ENCODE measurements at places on chromosomes 16 and 17. TPM values are rescaled to one million over a fixed set of nuclear protein-coding genes. Genes with fewer than 3 reads are reported as not detected.

DNA sequence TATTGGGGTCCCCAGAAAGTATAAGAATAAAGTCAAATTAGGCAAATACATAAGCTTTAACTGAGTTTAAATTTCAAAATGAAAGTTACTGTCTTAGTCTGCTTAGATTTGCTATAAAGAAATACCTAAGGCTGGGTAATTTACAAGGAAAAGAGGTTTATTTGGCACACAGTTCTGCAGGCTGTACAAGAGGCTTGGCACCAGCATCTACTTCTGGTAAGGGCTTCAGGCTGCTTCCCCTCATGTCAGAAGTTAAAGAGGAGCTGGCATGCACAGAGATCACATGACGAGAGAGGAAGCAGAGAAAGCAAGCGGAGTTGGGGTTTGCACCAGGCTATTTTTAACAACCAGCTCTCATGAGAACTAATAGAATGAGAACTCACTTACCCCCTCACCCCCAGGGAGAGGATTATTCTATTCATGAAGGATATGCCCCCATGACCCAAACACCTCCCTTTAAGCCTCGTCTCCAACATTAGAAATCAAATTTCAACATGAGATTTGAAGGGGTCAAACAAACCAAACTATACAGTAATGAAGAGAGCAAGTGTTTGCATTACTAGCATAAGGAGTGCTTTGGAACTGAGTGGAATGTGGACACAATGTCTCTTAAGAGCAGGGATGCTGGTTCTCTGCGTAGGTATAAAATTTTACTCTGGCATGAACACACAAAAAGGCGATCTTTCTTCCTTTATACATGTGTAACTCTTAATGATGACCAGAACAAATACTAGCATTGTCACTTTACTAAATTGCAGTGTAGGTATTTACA, 292.8 kb upstream of the PMFBP1 start:
- no peak overlapping the region for H3K4me3 ChIP-seq
- no peaks in the 10 kb centered on the region for H3K36me3 ChIP-seq
- H3K27ac ChIP-seq, result no peak overlapping the region
- no peaks in the 10 kb centered on the region for H3K4me1 ChIP-seq
- no peak for DNase-seq
- no peaks in the 10 kb centered on the region for H3K27me3 ChIP-seq

GRCh38 chr17:63941751-63942150, 9.6 kb upstream of the CD79B start:
- no peak overlapping the region for H3K4me3 ChIP-seq
- H3K36me3 ChIP-seq, result no peaks in the 10 kb centered on the region
- no peak overlapping the region for H3K27ac ChIP-seq
- no peaks in the 10 kb centered on the region for H3K27me3 ChIP-seq
- peaks cover 20% of the 10 kb centered on the region for H3K4me1 ChIP-seq
- no peak for DNase-seq

- H3K27ac ChIP-seq, result no peak overlapping the region
- no peak overlapping the region for H3K4me3 ChIP-seq
- H3K4me1 ChIP-seq, result no peaks in the 10 kb centered on the region
- no peaks in the 10 kb centered on the region for H3K36me3 ChIP-seq
Measured at GRCh38 chr17:70968302-70968701, 799.0 kb downstream of the KCNJ2 start.

Gene CCL17
- total RNA-seq, result not detected

GRCh38 chr16:13696017-13696416, 223.9 kb upstream of the ERCC4 start:
- H3K27me3 ChIP-seq, result no peaks in the 10 kb centered on the region
- H3K4me3 ChIP-seq, result no peak overlapping the region
- H3K4me1 ChIP-seq, result no peaks in the 10 kb centered on the region
- H3K27ac ChIP-seq, result no peak overlapping the region

Gene PER1
- total RNA-seq, result 636 TPM

- no peaks in the 10 kb centered on the region for H3K27me3 ChIP-seq
- no peak overlapping the region for H3K27ac ChIP-seq
- no peak for DNase-seq
- H3K36me3 ChIP-seq, result no peaks in the 10 kb centered on the region
Measured at GRCh38 chr16:29310852-29311314, 95.6 kb downstream of the NPIPB11 start.

GRCh38 chr16:50234771-50235556, 31.4 kb upstream of the ADCY7 start:
- no peak for DNase-seq
- no peak overlapping the region for H3K27ac ChIP-seq
- H3K4me1 ChIP-seq, result no peaks in the 10 kb centered on the region
- H3K27me3 ChIP-seq, result no peaks in the 10 kb centered on the region
- peaks cover 2% of the 10 kb centered on the region for H3K36me3 ChIP-seq
- H3K4me3 ChIP-seq, result no peak overlapping the region

GRCh38 chr16:65523283-65523944, 401.6 kb upstream of the CDH11 start:
- no peaks in the 10 kb centered on the region for H3K27me3 ChIP-seq
- no peaks in the 10 kb centered on the region for H3K36me3 ChIP-seq
- H3K4me3 ChIP-seq, result no peak overlapping the region

DNA sequence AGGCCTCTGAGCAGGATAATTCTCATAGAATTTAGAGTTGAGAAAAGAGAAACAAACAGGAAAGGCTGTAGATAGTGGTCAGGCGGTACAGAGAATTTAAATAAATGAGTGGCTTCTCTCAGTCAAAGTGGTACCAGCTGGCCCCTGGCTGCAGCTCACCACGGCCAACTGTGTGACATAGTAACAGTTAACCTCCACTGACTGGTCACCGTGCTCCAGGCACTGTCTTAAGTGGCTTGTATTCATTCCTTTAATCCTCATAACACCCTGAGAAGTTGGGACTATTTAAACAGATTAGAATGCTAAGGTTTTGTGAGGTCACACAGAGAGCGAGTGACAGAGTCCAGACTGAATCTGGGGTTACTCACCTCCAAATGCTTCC, 108.9 kb downstream of the GNAO1 start:
- no peak overlapping the region for H3K27ac ChIP-seq
- no peaks in the 10 kb centered on the region for H3K4me1 ChIP-seq
- H3K4me3 ChIP-seq, result no peak overlapping the region
- H3K36me3 ChIP-seq, result no peaks in the 10 kb centered on the region

- peaks cover 5% of the 10 kb centered on the region for H3K36me3 ChIP-seq
- H3K27ac ChIP-seq, result no peak overlapping the region
- no peak overlapping the region for H3K4me3 ChIP-seq
- peaks cover 13% of the 10 kb centered on the region for H3K27me3 ChIP-seq
- no peak for DNase-seq
Measured at GRCh38 chr17:81924557-81925532, 2.7 kb downstream of the MAFG start.

Gene IL17C
- total RNA-seq, result 0.61 TPM

Data from natural killer cell (primary cell).